ENCODE measurements at places on chromosomes 12 and 14.

DNA sequence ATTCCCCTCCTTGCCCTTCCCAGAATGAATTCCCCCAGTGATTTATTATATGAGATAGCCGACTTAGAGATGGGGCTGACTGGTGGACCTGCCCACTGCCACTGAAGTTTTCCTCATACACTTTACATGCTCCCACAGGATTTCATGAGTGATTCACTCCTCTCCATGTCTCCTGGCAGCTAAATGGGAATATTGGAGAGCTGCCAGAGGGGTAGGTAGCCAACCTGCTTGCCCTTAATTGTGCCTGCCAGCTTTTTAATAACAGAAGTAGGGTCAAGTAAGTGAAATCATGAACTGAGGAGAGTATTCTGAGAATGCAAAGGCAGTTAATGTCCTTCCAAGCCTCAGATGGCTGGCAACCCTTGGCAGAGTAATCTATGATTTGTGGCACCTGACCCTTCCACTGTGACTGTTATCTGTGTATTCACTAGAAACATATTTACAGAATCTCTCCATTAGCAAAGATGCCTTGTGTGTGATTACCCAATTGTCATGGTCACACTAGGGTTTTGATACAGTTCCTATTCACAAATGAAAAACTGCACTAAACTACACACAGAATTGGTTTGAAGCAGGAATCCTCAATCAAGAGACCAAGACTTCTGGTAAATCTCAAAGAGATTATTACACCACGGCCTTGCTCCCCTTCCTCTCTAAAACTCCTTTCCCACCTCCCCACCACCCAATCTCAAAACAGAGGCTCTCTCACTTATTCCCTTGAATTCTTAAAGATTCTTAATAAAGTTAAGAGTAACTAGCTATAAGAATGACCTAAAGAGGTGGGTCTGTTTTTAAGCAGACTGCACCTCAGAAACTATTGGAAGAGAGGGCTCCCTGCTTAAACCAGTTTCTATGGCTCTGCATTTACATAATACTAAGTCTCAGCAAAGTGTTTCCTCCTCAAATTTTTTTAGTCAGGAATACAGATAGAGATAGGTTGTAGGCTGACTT lies 17.2 kb downstream of the NKX2-1 start:
- DNase-seq = no peak

- no peak for DNase-seq
Measured at GRCh38 chr14:26808407-26808806, 210.6 kb upstream of the NOVA1 start.

DNA sequence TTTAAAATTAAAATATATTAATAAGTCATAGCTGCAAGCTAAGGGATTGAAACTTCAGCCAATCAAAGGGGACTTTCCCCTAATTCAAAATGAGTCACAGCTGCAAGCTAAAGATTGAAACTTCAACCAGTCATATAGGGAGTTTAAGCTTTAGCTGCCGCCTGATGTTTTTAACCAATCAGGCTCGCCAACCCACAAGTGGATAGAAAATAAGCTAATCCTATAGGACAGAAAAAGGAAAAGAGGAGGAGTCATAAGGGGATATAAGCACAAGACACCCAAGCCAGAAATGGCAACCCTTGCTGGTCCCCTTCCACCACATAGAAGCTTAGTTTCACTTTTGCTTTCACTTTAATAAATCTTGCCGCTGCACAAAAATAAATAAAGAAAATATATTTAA lies 1154.6 kb downstream of the GALC start:
- peak; percentile 30 for DNase-seq

DNA sequence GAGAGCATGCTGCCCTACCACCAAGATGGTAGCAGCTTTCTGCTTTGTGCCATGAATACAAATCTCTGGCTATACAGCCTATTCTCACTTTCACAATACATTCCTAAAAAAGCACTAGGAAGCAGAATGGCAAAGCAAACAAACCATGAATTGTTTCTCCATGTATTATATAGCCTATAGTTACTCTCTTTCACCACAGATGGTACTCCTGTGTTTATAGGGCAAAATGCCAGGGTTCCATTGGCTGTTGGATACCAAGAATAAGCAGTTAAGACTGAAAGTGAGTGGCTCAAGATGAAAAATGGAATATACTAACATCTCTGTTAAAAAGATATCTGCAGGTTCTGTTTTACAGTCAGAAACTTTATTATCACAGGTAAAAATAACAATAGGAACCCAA lies 11.1 kb downstream of the ARF3 start:
- DNase-seq = no peak

DNA sequence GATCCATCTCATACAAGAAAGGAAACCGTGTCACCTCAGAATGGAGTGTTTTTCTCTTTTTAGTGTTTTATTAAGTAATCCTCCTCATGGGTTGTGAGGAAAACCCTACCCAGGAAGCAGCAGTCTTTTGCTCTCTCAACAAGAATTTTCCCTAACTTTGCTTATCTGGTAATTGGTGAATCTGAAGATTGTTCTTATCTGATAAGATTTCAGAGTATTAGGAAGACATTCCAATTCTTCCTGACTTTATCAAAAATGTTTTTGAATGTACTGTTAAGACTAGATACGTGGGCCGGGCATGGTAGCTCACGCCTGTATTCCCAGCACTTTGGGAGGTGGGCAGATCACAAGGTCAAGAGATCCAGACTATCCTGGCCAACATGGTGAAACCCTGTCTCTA lies 86.0 kb downstream of the PHLDA1 start:
- DNase-seq = no peak

DNA sequence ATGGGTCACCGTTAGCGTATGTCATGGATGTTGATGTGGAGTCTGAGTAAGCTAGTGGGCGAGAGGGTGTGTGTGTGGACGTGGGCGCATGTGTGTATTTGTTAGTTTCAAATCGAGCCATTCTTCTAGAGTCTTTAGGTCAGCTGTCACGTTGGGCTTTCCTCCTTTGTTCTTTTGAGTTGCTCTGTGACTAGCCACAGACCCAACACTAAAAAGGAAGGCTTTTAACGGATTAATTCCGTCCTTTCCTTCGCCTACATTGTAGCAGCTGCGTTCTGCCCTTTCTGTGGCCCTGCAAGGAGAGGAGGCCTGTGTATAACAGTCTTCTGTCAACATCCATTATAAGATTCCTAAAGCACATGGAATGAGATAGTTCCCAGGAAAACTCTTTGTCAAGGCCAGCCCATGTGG lies 117.2 kb upstream of the DNM1L start:
- DNase-seq = peak; percentile 11

DNA sequence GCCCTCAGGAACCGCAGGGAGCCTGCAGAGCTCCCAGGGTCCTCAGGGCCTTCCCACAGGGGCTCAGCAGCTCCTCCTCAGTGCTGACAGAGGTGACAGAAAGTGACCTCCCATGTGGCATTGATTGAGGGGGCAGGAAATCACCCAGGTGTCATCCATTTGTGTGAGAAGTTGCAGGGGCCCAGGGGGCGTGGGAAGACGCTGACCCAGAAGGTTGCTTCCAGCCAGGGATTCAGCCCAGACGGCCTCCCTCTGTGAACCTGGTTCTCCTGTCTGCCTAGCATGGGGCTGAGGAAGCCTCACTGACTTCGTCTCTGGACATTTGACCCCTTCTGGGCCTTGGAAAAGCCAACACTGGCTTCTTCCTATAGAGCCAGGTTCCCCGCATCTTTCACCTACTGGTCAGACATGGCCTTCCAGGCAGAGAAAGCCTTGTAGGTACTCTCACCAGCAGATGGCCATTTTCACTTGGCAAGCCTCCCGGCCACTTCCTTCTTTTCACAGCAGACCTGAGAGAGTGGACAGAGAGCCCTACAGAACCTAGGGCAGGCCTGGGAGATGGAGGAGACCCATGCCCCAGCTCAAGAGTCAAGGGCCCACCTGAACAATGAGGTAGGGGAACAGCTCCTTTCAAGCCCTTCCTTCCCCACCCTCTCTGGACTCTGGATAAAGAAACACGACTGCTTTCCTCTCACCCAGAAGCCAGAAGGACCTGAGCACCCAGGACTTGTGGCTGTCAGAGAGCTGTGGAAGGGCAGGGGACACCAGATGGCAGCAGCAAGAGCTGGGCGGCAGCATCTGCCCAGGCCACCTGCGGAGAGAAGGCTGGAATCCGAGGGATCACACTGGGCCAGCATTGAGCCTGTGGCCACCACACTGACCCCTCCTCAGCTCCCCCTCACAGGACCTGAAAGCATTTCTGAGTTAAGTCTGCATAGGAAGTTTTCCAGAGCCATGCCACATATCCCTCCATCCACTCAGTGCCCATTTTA lies 377.8 kb downstream of the DPF3 start:
- no peak for DNase-seq

DNA sequence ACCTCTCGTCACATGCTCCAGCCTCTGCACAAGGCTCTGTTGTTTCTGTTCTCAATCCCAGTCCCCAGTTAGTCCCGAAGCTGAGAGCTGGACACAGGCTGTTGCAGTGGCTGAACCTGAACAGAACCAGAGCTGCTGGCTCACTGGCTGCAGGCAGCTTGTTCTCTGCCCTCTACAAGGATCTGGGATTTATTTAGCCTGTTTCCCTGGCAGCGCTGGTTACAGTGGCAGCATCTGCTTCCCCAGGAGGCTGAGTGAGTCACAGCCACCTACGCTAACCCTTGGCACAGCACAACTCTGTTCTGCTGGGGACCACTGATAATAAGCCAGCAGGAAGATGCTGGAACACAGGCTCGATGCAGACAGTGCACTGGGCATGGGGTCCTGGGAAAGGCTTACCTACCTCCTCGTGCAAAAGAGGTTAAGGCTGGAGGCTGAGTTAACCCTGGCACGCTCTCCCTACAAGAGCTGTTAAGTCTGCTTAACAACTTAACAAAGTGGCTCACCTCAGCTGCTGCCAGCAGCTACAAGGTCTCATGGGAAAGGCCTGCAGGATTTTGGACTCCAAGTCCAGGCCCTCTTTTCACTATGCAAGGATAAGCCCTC lies 299.6 kb downstream of the PCNX1 start:
- DNase-seq = no peak

All from activated CD8-positive, alpha-beta T cell treated with anti-CD3 and anti-CD28 coated beads for 36 hours (primary cell).